ENCODE measurements at places on chromosomes 3 and 15.

- no peak for DNase-seq
These were observed 4.0 kb downstream of the CCDC33 start for GRCh38 chr15:74240002-74240568.

- no peak for DNase-seq
These were observed 23.4 kb downstream of the VPS39 start for GRCh38 chr15:42184736-42185135.

DNA sequence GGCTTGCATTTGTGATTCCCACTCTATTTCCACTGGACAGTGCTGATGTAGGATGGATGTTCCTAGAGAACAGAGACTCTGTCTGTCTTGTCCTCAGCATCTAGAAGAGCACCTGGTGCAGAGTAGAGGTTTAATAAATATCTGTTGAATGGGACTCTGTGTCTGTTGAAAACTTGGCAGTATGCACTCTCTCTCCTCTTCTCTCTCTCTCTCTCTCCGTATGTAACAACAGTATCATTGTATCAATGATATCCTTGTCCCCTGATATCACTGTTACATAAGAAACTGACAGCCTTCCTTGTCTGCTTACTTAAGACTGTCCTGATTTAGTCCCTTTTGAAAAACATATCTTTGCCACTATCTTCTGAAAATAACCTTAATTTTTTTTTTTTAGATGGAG, 24.3 kb upstream of the MGLL start:
- no peak for DNase-seq

GRCh38 chr3:76500746-76501275, 539.1 kb upstream of the ROBO2 start:
- no peak for DNase-seq

DNA sequence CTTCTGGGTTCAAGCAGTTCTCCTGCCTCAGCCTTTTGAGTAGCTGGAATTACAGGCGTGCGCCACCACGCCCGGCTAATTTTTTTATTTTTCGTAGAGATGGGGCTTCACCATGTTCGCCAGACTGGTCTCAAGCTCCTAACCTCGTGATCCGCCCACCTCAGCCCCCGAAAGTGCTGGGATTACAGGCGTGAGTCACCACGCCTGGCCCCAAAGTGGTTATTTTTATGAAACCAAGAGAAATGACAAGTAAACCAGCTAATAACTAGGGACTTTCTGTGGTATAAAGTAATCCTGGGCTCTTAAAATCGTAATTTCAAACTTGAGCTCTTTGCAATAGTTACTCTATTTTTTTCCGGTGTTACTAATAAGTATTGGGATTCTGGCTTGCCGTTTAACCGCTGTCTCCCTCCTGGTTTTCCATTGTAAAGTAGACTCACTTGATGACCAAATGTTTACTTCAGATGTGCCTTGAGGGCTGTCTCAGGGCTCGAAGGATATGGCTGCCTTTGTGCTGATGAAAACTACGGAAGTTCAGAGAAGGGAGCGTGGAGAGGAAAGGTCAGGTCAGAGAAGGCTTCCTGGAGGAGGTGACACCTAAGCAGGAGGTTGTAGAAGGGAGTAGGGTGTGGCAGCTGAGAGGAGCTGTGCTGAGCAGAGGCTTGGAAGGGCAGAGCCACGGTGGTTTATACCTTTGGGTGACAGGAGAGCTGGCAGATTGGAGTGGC, 4.2 kb downstream of the ZSCAN2 start:
- no peak for DNase-seq

DNA sequence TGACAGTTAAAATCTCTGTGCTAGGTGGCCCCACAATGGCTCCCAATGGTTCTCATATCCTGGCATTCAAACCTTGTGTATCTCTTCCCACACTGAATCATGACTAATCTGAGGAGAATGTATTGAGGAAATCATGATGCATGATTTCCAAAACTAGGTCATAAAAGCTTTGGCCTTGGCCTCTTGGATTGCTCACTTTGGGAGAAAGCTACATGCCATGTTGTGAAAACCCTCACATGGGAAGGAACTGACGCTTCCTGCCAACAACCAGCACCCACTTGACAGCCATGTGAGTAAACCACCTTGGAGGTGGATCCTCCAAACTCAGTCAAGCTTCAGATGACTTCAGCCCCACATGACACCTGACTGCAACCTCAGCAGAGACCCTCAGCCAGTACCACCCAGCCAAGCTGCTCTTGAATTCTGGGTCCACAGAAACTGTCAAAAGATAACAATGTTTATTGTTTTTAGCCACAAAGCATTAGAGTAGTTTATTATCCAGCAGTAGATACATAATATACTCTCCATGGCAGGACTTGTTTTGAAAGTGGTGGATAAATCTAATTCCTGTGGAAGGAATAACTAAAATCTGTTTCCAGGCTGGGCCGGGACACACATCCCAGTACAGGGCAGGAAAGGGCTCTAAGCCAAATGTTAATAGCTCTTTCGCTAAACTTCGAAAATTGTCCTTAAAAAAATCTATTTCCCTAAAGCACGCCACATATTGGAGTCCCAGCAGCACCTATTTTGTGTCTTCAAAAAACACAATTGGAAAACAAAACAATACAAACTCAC, 1.0 kb upstream of the ZNF620 start:
- no peak for DNase-seq

DNA sequence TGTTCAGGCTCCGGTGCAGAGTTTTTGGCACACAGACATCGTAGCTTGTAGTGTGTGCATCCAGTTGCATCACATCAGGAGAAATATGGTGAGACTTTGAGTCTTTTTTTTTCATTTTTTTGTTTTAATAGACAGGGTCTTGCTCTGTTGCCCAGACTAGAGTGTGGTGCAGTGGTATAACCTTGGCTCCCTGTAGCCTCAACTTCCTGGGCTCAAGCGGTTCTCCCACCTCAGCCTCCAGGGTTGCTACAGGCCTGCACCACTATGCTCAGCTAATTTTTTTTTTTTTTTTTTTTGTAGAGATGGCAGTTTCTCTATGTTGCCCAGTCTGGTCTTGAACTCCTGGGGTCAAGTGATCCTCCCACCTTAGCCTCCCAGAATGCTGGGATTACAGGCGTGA, 51.1 kb upstream of the TEX264 start:
- no peak for DNase-seq

DNA sequence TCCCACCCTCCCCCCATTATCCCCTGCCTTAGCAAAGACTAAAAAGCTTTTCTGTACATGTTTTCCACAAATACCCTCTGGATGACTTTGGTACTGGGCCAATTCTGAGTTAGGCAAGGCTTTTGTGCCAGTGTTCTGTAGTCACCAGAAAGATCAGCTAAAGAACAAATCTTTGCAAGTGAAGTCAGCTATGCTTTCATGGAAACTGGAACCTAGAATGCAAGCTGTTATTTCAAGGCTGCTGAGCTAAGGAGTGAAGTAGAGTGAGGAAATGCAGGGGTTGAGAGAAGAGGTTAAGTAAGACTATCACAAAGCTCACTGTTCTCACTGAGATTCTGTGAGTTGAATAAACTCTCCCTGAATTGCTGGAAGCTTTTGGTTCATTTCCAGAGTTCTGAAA, 107.8 kb upstream of the CNTN3 start:
- DNase-seq: no peak

DNA sequence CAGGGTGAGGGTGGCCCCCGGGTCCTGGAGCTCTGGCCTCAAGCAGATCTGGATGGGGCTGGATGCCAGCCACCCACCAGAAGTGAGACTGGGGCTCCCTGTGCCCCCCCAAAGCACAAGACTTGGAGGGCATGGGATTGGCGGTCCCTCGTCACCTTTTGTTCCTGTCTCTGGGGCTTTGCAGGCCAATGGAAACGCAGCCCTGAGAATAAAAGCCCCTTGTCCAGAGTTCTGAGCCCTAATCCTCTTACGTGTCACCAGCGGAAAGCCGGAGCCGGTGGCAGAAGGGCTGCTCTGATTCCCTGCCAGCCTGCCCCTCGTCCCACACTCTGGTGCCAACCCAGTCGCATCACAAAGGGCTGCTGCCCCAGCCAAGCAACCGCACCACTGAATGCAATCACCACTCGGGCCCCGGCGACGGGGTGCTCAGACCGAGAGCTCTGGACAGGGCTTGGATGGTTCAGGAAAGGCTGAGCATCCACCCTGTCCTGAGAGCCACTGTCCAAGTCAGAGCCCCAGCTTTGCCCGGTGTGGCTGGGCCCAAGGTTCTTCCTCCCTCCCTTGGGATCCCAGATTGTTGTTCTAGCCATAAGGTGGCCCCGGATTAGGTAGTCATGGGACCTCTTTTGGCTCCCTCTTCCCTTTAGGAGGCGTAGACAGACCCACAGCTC, 22.8 kb upstream of the ELP6 start:
- DNase-seq: no peak

DNA sequence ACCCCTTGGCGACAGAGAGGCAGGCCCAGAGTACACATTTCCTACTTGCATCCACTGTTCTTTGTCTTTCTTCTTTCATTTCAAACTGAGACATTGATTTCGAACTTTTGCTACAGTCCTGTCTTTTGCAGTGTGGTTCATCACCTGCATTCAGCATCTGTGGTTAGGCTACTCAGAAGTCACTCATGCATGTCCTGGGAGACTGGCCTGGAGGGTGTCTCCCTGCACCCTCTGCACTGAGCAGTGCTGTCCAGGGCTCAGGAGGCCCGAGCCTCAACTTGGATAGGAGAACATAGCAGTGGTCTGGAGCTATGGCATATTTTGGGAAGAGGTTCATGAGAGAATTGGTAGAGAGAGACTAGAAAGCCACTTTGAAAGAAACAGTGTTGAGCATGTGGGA, 240.2 kb upstream of the TPRG1 start:
- no peak for DNase-seq

DNA sequence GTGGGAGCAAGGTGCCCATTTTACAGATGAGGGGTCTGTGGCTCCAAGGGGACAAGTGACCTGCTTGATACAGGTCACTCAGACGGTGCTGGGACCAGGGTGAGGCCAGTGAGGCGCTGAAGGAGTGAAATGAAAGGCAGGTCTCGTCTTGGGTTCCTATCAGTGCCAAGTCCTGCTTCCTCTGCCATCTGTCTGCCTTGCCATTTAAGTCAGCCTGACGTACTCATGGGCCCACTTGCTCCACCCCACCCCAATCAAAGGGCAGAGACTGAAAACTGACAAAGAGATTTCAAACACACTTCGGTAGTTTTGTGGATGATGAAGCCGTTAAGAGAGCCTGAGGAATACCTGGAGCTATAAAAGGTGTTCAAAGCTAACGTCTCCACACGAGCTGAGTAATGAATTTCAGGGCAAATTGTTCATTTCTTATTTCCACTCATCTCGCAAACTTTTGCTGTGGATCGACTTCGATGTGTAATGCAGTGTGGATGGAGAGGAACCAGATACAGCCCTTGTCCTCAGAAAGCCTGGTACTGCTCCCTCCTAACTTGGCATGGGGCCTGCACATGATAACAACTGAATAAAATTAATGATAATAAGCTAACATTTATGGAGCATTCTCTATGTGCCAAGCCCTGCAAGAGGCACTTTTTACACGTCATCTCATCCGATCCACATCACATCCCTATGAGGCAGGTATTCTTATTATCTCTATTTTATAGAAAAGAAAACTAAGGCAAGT, 36.6 kb downstream of the ATP2B2 start:
- DNase-seq: no peak

DNA sequence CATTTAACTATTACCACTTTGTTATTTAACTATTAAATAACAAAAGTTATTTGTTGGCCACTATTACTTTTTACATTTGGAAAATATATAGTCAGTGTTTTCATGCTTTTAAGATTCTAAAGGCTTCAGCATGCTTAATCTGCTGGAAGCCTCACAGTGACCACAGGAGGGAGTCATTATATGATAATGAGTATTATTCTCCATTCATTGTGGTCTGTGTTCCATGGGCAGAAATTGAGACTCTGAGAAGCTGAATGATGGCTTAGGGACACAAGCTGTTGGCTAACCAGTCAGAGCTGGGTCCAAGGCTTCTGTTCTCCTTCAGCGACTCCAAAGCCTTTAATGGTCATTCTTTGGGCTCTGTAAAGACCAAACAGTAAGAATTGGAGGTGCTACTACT, 64.7 kb downstream of the BFSP2 start:
- DNase-seq: no peak

Data from activated CD8-positive, alpha-beta memory T cell treated with anti-CD3 and anti-CD28 coated beads for 1 hour (primary cell).